Activated T-helper 1 cell treated with Interleukin-2 at 50 U/mL for 16 hours (primary cell): ENCODE measurements at places on chromosomes 1 and 21.

- DNase-seq: no peak
These were observed 272.6 kb downstream of the S1PR1 start for GRCh38 chr1:101509370-101509769.

DNA sequence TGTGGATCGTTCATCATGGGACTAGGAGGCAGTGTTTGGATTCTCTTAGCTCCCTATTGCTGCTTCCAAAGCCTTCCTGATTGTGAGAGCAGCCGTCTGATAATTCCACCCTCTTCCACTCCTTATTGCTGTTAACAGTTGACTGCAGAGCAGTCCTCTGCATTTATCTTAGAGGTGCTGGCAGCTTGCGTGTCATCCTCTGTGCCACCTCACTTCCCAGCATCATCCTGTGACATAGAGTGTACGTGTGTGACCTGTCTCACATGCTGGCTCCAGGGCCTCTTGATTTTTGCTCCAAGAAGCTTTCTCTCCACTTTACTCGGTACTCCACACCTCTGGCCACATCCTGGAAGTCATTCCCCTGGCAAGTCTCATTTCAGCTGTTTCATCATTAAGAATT, 53.0 kb upstream of the DYNLT5 start:
- no peak for DNase-seq

- no peak for DNase-seq
These were observed 5.1 kb upstream of the SMIM1 start for GRCh38 chr1:3767328-3767925.

DNA sequence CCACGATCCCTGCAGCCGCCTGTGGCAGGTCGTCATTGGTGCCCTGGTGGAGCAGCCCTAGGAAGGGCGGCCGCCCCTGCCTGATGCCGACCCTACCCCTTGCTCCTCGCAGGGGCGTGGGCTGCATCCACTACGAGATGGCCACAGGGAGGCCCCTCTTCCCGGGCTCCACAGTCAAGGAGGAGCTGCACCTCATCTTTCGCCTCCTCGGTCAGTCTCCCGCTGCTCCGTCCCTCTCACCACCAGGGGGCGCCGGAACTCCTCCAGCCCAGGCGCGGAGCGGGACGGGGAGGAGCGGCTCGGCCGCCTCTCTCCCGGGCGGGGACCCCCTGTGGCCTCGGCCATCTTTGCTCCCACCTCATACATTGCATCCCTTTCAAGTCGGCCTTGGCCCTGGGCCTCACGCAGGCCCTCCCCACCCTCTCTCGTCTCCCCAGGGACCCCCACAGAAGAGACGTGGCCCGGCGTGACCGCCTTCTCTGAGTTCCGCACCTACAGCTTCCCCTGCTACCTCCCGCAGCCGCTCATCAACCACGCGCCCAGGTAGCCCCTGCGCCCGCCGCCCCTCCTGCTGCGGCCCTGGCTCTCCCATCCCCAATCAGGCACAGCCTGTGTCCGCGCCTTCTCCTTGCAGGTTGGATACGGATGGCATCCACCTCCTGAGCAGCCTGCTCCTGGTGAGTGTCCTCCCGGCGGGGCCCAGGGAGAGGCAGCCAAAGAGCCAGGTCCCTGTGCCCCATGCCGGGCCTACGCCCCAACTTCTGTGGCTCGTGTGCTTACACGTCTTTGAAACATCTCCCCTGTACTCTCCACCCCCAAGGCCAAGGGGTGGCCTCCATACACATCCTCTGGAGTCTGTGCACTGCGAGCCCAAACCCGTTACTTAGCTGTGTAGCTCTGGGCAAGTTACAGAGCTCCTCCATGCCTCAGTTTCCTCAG, 24.7 kb downstream of the CDK18 start:
- DNase-seq: peak; percentile 66

GRCh38 chr1:112533029-112533428, 24.3 kb downstream of the WNT2B start:
- DNase-seq: no peak

DNA sequence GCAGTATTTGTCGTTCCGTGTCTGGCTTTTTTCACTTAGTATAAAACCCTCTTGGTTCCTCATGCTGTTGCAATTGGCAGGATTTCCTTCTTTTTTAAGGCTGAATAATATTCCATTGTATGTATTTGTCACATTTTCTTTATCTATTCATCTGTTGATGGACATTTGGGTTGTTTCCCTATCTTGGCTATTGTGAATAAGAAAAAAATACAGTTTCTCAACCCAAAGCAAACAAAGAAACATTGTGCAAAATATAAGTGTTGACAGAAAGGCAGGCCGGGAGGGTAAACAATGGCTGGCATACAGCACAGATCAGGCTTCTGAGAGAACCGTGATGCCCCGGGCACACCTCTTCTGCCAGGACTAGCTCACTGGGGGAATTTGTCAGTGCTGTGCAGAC, 26.9 kb downstream of the NENF start:
- DNase-seq: no peak

DNA sequence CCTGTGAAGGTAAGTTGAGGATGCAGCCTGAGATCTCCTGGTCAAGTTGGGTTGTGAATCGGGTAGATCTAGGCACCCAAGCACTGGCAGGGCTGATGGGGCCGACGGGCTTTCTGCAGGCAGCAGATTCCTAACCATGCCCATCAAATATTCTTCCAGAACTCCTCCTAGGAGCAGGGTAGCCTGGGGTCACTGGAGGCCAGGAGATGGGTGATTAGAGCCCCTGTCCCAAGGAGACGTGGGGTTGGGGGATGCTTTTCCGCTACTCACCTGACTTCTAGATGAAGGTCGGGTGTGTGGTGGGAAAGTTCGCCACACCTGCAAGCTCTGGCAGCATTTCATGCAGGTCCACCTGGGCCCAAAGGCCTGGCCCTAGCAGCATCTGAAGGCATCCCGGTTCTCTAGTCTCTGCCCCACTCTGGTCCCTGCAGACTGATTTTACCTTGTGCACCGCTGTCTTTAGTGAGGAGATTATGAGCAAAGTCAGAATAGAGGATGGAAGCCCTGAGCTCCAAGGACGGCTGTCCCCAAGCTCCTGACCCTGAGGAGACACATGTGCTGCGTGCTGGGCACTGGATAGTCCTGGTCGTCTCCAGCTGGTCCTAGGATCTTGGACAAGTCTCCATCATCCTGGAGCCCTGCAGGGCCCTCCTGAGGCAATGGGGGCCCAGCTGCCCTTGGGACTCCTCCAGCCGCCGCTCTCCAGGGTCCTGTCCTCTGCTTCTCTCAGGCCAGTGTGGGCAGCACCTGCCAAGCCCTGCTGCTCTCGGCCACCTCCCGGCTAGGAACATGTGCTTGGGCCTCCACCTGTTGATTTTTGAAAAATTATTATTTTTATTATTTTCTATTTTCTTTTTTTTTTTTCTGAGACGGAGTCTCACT, 21.8 kb upstream of the C2CD2 start:
- no peak for DNase-seq

DNA sequence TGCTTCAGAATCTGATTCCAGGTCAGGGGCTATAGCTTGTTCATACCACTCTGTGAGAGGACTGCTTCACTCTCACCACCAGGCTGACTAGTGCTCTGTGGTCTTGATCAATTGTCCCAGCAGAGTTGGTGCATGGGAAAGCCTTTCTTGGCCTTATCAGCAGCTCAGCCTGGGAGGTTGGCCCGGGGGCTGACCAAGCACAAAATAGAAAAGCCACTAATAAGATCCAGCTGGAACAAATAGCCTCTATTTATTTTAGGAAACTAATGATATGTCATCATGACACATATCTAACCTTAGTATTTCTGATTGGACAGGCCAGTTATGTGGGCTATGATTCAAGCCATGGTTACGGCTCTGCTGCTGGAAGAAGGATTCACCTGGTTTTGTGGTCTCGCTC, 134.2 kb downstream of the GDAP2 start:
- DNase-seq: no peak

DNA sequence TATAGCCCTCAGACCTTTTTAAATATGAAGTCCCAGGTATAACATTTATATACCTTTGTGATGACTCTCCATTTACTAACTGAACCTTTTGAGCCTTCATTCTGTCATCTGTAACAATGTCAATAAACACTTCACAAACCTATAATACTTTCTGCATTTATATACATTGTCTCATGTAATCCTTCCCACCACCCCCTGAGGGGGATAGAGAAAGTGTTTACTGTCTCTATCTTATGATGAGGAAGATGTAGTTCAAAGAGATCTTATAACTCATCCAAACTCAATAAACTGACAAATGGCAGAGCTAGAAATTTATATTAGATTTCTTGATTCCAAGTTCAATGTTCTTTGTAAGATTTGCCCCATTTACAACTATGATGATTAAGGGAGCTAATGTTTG, 48.3 kb upstream of the CR2 start:
- no peak for DNase-seq

GRCh38 chr1:42999308-42999707, 40.6 kb upstream of the SLC2A1 start:
- DNase-seq: no peak

DNA sequence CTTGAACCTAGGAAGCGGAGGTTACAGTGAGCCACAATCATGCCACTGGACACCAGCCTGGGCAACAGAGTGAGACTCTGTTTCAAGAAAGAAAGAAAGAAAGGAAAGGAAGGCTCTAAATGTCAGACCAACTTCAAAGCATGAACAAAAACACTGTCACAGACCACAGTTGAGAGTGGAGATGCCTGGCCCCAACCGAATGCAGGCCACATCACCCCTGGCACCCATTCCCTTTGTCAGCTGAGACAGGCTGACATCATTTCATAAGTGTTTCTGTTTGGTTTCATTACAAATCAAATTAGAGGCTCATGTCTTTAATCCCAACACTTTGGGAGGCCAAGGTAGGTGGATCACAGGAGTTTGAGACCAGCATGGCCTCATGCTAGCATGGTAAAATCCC, 28.6 kb upstream of the NADK start:
- DNase-seq: no peak

- no peak for DNase-seq
These were observed 86.1 kb upstream of the S1PR1 start for GRCh38 chr1:101150670-101151069.

GRCh38 chr21:40371329-40371728, 475.6 kb downstream of the DSCAM start:
- no peak for DNase-seq

DNA sequence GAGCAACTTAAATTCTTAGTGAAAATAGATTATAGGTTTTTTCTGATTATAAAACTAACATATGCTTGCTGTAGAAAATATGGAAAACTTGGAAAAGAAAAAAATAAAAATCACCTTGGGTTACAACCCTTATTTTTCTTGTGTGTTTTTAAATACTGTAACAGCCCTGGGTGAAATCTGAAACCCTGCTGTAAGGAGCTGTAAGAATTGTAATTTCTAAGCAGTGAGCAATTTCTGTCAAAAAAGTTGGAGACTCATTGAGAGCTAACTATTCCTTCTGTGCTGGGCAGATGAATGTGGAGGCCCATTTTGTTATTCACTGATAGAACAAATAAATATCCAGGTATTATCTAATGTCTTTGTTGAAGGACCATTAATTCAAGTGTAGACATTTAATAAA, 42.6 kb downstream of the ADCY10 start:
- DNase-seq: no peak
